Activated CD4-positive, alpha-beta T cell treated with anti-CD3 and anti-CD28 coated beads, Interleukin-2, amount 10 ng/mL, durations not matched to agents 7 days and 5 days (primary cell): ENCODE measurements at places on chromosomes 11 and 22. TPM values are rescaled to one million over a fixed set of nuclear protein-coding genes. Genes with fewer than 3 reads are reported as not detected.

The EPS8L2 gene
- total RNA-seq, result 7.8 TPM

DNA sequence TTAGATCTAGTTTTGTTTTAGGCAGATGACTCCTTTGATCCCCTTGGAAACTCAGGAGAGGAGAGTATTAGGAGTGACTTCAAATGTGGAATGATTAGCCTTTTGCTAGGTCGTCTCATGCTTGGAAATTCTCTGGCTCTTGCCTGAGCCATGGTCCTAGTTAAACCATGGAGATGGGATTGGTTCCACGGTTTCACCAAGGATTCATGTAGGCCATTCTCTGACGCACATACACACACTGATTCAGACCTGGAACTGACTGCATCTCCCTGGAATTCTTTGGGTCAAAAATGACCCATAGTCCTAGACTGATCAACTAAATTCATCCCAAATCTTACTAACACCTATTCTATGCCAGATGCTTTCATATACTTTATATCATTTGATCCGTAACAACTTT lies 56.5 kb downstream of the POLD3 start:
- H3K4me3 ChIP-seq, result no peak overlapping the region
- no peaks in the 10 kb centered on the region for H3K27me3 ChIP-seq
- H3K4me1 ChIP-seq, result no peaks in the 10 kb centered on the region
- no peak overlapping the region for H3K27ac ChIP-seq
- DNase-seq, result no peak

DNA sequence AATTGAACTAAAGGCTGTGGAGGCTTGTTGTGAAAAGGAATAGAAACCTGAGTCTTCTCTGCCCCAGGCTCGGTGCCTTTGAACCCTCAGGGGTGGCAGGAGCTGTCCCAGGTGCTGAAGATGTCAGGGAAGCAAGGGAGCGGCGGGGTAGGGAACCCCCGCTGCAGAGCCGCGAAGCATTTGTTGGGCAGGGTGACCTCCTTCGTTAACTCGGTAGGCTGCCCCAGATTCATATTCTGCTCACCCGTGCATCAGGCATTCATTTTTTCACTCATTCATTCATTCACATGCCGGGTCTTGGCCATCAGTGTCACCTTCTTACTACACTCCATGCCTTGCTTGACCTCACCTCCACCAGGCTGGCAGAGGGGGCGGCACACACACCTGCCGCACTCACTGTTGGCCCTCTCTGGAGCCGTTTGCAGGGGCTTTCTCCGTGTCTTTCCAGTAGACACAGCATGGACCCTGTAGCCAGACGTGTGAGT lies 618.9 kb downstream of the BRD1 start:
- no peaks in the 10 kb centered on the region for H3K36me3 ChIP-seq
- DNase-seq, result peak; percentile 24
- H3K27ac ChIP-seq, result no peak overlapping the region
- H3K4me1 ChIP-seq, result no peaks in the 10 kb centered on the region
- H3K4me3 ChIP-seq, result no peak overlapping the region

GRCh38 chr11:66856496-66857233 lies at the start of gene LRFN4:
Gene LRFN4 (plus strand): TSS chr11:66857064. CDS start chr11:66857745, 681 bp downstream.
- peak within 1 kb of the TSS; percentile 90 for H3K27ac ChIP-seq
- H3K4me3 ChIP-seq, result peak within 1 kb of the TSS; percentile 85
- no peaks in the 10 kb centered on the region for H3K27me3 ChIP-seq
- peaks cover 2% of the 10 kb centered on the region for H3K36me3 ChIP-seq
- DNase-seq, result no peak
- H3K4me1 ChIP-seq, result peaks cover 25% of the 10 kb centered on the region

The INS gene
- total RNA-seq, result not detected

The SCO2 gene
- 2.8 TPM for total RNA-seq

The MOV10L1 gene
- total RNA-seq, result not detected

The RAG2 gene
- total RNA-seq, result not detected

GRCh38 chr22:44944883-44945601 lies 64.8 kb downstream of the PHF21B start:
- H3K27me3 ChIP-seq, result no peaks in the 10 kb centered on the region
- no peak overlapping the region for H3K4me3 ChIP-seq
- H3K4me1 ChIP-seq, result no peaks in the 10 kb centered on the region
- H3K36me3 ChIP-seq, result no peaks in the 10 kb centered on the region

GRCh38 chr11:69495441-69496201 lies 14.2 kb downstream of the LINC01488 start:
- DNase-seq, result no peak
- H3K27me3 ChIP-seq, result no peaks in the 10 kb centered on the region
- H3K36me3 ChIP-seq, result no peaks in the 10 kb centered on the region
- H3K4me3 ChIP-seq, result no peak overlapping the region

DNA sequence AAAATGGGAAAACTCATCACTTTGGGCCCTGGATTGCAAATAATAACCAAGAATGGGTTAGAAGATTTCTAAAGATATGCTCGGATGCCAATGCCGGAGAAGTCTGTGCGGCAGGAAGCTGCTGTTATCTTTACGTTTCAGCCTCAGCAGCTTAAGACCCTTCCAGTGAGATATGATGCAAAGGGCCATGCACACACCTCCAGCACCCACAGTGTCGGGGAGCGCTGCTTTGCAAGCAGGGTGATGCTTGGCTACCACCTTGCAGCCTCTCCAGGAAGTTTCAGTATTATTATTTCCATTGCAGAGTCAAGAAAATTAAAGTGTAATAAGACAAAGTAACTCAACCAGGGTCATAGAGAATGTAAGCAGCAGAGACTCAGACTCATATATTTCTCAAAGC lies 37.3 kb downstream of the LARGE1 start:
- H3K36me3 ChIP-seq, result no peaks in the 10 kb centered on the region
- no peak overlapping the region for H3K4me3 ChIP-seq
- H3K4me1 ChIP-seq, result no peaks in the 10 kb centered on the region
- no peak for DNase-seq

DNA sequence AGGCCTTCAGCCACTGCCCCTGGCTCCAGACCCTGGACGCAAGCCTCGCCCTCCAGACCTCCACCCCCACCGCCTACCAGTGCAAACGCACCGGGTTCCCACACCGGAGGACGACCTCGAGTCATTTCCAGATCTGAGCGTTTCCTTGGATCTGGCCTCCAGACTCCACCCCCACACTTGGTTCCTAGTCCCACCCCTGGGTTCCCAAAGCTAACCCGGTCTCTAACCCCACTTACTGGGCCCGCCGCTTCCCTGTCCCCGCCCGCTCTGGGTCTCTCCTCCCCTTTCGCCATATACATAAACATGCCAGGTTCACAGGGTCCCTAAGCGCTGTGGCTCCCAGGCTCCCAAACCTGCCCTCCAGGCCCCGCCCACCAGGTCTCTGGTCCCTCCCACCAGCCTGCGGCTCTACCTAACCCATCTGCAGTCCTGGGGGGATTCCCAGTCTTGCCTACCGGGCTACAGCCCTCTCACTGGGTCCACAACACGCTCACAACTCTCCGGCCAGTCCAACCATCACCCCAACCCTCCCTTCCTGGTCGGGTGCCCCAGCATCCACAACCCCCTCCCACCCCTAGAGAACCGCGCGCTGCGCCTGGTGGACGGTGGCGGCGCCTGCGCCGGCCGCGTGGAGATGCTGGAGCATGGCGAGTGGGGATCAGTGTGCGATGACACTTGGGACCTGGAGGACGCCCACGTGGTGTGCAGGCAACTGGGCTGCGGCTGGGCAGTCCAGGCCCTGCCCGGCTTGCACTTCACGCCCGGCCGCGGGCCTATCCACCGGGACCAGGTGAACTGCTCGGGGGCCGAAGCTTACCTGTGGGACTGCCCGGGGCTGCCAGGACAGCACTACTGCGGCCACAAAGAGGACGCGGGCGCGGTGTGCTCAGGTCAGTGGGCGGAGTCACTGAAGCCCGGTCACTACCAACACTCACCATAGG lies 36.7 kb downstream of the CD6 start:
- H3K4me1 ChIP-seq, result peaks cover 88% of the 10 kb centered on the region
- H3K27me3 ChIP-seq, result no peaks in the 10 kb centered on the region

GRCh38 chr11:60941371-60942119 lies 10.4 kb downstream of the SLC15A3 start:
- no peaks in the 10 kb centered on the region for H3K36me3 ChIP-seq
- H3K4me3 ChIP-seq, result no peak overlapping the region
- H3K27me3 ChIP-seq, result no peaks in the 10 kb centered on the region
- no peak overlapping the region for H3K27ac ChIP-seq
- peaks cover 17% of the 10 kb centered on the region for H3K4me1 ChIP-seq

The BCO2 gene
- 2.4 TPM for total RNA-seq

DNA sequence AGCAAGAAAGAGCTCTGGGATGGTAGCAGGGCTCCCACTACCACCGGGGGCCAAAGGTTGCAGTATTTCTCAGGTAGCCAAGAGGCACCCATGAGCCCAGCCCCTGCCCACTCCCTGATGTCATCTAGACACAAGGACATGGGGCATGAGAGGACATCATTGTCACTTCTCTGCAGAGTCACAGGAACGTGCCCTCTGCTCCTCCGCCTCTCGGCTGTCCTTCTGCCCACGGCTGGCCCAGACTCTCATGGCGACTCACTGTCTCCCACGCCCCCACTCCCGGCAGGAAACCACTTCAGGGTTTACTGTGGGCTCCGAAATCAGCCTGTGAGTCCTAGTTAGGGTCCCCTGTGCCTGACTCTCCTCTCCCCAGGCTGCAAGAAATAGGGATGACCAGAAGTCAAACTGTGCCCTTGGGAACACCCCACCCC lies 1.8 kb upstream of the GAL start:
- no peaks in the 10 kb centered on the region for H3K36me3 ChIP-seq
- no peak overlapping the region for H3K27ac ChIP-seq
- H3K4me3 ChIP-seq, result no peak overlapping the region

DNA sequence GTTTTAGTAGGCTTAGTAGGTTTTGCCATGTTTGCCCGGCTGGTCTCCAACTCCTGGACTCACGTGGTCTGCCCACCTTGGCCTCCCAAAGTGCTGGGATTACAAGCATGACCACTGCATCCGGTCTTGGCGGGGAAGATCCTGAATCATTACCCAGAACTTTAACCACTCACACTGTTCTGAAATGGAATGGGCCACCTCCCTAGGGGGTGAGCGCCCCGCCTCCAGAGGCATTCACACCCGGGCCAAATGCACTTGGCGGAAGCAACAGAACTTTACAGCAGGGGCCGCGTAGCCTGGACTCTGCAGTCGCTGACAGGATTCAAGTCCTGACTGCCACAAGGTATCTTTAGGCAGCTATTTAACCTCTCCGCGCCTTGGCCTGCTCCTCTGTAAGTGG lies 5.4 kb downstream of the CCDC86 start:
- H3K4me1 ChIP-seq, result peaks cover 31% of the 10 kb centered on the region
- no peaks in the 10 kb centered on the region for H3K27me3 ChIP-seq
- DNase-seq, result no peak
- no peak overlapping the region for H3K27ac ChIP-seq

The LAYN gene
- total RNA-seq, result 0.89 TPM

DNA sequence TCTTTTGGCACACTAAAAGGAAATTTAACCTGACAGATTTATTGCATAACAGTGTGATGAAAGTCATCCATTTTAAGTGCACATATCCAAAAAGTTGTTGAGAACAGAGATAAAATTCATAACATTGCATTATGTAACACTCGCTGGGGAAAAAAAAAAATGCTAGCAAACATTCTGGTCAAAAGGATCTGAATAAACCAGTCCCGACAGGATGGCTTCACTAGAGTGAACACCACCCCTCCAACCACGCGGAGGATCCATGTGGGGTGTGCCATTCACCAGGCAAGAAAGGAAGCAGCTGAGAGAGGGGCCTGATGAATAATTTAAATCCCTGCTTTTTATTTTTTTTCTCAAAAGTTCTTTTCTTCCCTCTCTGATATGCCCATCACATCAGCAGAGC lies 258.7 kb downstream of the DCDC1 start:
- H3K4me1 ChIP-seq, result no peaks in the 10 kb centered on the region
- H3K27ac ChIP-seq, result no peak overlapping the region
- no peak overlapping the region for H3K4me3 ChIP-seq
- DNase-seq, result no peak
- H3K36me3 ChIP-seq, result no peaks in the 10 kb centered on the region

DNA sequence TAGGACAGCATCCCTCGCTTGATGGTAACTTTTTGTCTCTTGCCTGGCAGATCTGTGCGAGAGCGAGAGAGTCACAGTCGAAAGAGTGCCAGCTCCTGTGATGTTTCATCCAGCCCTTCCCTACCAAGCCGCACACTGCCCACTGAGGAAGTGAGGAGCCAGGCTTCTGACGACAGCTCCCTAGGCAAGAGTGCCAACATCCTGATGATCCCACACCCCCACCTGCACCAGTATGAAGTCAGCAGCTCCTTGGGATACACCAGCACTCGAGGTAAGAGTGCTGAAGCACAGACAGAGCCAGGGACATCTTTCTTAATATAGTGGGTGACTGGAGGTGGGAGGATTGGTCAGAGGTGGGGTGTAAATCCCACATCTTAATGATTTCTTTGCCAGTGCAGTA lies 61.1 kb downstream of the DEPDC5 start:
- peaks cover 68% of the 10 kb centered on the region for H3K36me3 ChIP-seq
- peaks cover 10% of the 10 kb centered on the region for H3K4me1 ChIP-seq
- no peak for DNase-seq
- H3K27ac ChIP-seq, result no peak overlapping the region
- no peaks in the 10 kb centered on the region for H3K27me3 ChIP-seq

- no peak overlapping the region for H3K27ac ChIP-seq
- H3K36me3 ChIP-seq, result no peaks in the 10 kb centered on the region
- peaks cover 2% of the 10 kb centered on the region for H3K4me1 ChIP-seq
- no peak for DNase-seq
- H3K27me3 ChIP-seq, result peaks cover 19% of the 10 kb centered on the region
Observed at GRCh38 chr11:111093061-111093460, 152.5 kb upstream of the POU2AF2 start.

- no peaks in the 10 kb centered on the region for H3K27me3 ChIP-seq
- peaks cover 41% of the 10 kb centered on the region for H3K4me1 ChIP-seq
- H3K4me3 ChIP-seq, result no peak overlapping the region
- DNase-seq, result no peak
Observed at GRCh38 chr11:10744206-10744605, 6.8 kb upstream of the CTR9 start.

- H3K27ac ChIP-seq, result no peak overlapping the region
- no peaks in the 10 kb centered on the region for H3K27me3 ChIP-seq
- H3K36me3 ChIP-seq, result no peaks in the 10 kb centered on the region
Observed at GRCh38 chr11:131217313-131218310, 152.8 kb upstream of the NTM start.

DNA sequence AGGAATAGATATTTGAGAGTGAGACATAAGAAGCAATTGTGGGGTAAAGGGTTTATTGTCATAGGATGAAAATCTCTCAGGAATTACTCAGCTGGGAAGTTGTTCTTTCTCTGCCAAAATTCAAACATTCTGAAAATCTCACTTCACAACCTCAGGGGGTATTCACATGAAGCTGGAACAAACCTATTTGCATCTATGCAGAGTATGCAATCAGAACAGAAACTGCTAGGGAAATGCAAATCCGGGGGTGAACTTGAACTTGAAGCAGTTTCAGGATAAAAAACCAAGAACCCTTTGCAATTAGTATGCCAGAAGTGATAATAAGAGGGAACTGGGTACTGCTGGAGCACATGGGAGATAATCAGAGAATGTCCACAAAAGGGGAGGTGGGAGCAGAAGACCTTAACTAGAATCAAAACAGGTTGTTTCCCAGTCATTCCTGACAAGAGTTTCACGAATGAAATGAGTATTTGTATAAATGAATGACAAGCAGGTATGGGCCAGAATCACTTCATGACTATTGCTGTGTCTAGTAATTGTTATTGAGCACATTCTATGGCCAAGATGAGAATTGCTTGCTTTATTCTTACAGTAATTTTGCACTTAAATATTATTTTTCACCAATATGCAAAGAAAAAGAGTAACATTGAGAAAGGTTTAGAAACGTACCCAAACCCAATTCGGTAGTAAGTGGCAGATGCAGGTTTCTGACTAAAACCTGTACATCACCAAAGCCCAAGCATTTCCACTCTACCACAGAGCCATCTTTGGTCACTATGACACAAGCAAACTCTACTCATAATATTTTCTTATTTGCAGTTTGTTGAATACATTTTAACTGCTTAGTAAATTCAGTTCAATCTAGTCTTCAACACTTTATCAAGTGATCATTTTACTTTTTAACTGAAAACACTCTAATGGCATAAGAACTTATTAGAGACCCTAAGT lies 61.8 kb upstream of the UBASH3B start:
- H3K27ac ChIP-seq, result no peak overlapping the region
- H3K4me1 ChIP-seq, result no peaks in the 10 kb centered on the region
- H3K4me3 ChIP-seq, result no peak overlapping the region
- DNase-seq, result no peak
